ENCODE measurements at places on chromosomes 1 and 21.

DNA sequence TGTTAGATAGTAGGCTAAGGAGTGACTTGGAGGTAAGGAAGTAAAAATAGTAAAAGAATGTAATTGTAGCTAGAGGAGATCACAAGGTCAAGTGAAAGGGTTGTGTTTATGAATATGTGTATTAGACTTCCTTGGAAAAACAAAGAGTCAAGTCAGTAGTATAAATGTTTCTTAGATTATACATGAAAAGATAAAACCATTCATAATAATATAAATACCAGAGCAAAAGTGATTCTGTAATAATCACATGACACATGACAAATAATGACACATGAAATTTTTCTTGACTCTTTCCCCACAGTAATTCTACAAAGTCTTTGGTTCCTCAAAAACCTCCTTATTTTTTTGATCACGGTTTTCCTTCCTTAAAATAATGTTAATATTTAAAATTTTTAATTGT is 56.4 kb downstream of the IVNS1ABP start:
- DNase-seq, result no peak

DNA sequence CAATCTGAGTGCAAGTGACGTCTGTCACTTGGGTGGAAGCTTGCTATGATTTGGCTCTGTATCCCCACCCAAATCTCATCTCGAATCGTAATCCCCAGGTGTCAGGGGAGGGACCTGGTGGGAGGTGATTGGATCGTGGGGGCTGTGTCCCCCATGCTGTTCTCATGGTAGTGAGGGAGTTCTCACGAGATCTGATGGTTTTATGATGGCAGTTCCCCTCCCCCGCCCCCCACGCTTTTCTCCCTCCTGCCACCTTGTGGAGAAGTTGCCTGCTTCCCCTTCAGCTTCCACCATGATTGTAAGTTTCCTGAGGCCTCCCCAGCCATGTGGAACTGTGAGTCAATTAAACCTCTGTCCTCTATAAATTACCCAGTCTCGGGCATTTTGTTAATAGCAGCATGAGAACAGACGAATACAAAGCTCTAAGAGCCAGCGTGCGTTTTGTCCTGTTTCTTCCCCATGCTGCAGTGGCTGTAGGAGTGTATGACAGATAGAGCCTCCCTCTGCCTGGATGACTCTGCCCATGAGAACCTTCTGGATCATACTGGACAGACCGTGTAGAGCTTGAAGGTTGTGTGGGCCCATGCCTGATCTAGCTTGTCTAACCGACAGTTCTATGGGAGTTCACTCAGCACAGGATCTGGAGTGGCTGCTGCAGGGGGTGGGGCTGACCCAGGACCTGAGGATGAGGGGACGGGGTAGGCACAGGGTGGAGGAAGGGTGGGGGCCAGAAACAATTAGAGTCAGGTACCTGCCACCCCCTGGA is 139.7 kb upstream of the ERRFI1 start:
- no peak for DNase-seq

DNA sequence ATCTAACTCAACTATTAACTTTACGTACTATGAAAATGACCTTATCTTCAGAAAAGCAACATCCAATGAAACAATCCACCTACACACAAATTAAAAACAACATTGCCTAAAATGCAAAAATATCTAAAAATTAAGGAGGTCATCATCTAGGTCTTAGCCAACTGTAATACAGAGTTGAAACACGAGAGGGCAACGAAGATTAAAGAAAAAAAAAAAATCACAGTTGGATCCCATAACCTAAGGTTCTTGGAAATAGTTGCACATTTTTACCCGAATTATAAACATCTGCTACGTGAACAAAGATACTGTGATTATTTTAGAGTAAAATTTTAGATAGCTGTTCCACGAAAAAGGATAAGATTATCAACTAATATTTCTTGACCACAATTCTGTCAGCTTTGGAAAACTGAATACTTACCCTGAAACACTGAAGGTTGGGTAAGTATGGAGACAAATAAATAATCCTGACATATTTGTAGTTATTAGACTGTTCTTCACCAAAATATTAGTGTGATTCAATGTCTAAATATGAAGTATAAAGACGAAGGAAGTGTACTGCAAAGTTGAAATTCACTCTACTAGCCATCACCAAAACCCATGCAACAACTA is 88.0 kb upstream of the AK4 start:
- peak; percentile 37 for DNase-seq

- no peak for DNase-seq
Measured at GRCh38 chr1:224718470-224719053, 102.4 kb downstream of the CNIH3 start.

- DNase-seq, result no peak
Measured at GRCh38 chr21:39581414-39581813, 31.3 kb upstream of the B3GALT5 start.

DNA sequence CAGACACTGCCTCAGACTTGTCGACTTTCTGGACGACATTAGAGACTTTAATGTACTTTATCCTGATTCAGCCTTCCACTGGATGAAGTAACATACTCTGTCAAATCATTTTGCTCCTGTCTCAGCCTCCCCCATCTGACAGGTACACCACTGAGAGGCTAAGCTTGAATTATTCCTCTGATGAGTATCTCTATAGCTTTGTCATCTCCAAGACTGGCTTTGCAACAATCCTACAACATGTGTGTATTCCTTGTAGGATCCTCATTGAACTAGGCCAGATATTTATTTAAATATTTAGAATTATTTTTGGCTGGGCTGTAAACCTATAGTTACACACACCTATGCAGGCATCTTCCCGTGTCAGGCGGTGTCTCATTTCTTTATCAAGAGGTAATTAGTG is 1.1 kb upstream of the TRIM58 start:
- no peak for DNase-seq

DNA sequence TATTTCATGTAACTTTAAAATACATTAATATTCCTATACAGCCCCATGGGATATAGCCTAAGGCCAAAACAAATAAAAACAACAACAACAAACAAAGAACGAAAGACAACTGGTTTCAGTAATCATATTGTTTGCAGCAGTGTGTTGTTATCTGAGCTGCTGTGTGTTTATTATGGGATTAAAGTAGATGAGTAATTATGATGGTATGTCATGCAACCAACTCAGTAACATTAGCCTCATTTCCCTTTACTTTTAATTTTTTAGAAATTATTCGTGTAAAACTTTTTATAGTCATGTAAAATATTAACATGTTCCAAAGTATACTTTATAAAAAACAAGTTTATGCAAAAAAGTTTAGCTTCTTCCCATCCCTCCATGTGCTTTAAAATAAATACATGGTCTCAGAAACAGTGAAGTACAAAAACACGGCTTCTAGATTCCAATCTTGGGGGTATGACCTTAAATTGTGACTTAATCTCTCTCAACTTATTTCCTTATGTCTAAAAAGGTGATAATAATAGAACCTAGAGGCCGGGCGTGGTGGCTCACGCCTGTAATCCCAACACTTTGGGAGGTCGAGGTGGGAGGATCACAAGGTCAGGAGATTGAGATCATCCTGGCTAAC is 176.1 kb downstream of the SLC45A1 start:
- no peak for DNase-seq

- DNase-seq, result no peak
Measured at GRCh38 chr1:230313453-230314141, 112.5 kb downstream of the PGBD5 start.
